ENCODE measurements at places on chromosomes 13 and 19.

- DNase-seq, result no peak
Observed at GRCh38 chr13:62337109-62337880, 921.6 kb upstream of the PCDH20 start.

GRCh38 chr13:51760592-51760991 lies 43.4 kb downstream of the DHRS12 start:
- DNase-seq, result no peak

GRCh38 chr13:24199016-24199415 lies 38.5 kb downstream of the SPATA13 start:
- DNase-seq, result no peak

GRCh38 chr13:93751117-93751516 lies 524.5 kb downstream of the GPC6 start:
- no peak for DNase-seq

DNA sequence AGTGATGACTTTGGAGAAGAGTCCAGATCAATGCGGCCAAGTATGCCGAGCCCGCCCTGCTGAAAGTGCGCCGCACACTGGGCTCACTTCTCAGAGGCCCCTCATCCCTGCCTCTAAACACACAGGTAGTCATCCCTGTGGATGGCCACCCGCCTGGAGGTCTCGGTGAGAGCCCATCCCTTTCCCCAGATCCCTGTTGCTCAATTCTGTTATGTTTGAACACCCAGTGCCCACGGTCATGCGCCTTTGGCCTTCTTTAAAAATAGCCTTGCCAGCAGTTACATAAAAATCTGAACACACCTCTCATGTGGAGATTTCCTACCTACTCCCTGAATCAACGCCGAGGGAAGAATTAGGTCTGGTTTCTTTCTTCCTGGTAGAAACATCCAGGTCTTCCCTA lies 11.9 kb downstream of the ELAVL1 start:
- DNase-seq, result no peak

GRCh38 chr13:26961890-26962615 lies 201.5 kb upstream of the GPR12 start:
- DNase-seq, result no peak

DNA sequence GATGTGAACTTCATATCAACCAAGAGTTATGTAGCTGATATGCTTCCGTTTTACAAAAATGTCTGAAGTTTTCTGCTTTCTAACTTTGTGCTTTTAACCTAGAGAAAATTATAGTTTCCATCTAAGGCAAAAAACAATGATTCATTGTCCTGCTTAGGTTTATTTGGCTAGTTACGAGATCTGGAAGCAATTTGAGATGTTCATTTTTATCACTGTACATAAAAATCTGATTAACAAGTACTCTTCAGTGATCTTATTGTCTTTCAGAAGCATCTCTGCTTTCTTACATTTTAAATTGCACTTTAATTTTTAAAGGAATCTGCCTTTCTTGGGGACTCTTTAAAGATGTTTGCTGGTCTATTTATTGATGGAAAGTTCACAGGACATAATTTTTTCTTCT lies 188.1 kb downstream of the RFC3 start:
- DNase-seq, result no peak

GRCh38 chr19:4816202-4816949 lies 15.1 kb downstream of the TICAM1 start:
- DNase-seq, result no peak

- DNase-seq, result no peak
Observed at GRCh38 chr19:1286487-1287353, 1.0 kb downstream of the EFNA2 start.

GRCh38 chr19:9531933-9532332 lies 6.5 kb downstream of the ZNF426 start:
- no peak for DNase-seq

GRCh38 chr19:42075364-42075615 lies 676 bp upstream of the ZNF574 start:
- DNase-seq, result no peak

DNA sequence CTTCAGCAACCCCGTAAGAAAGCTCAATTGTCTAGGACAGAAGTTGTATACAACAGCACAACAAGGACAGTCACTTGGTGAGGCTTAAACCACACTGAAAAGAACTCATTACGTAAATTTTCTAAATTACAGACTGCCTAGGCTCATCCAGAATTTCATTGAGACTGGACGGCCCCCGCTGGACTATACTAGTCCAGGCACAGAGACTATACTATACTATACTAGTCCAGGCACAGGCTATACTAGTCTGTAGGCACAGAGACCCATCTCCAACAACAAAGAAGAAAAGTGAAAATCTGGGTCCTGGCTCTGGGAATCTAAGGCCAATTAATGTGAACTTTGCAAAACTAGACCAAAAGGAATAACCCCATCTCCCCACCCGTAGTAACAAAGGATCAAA lies 700 bp downstream of the ZNF816 start:
- DNase-seq, result no peak

DNA sequence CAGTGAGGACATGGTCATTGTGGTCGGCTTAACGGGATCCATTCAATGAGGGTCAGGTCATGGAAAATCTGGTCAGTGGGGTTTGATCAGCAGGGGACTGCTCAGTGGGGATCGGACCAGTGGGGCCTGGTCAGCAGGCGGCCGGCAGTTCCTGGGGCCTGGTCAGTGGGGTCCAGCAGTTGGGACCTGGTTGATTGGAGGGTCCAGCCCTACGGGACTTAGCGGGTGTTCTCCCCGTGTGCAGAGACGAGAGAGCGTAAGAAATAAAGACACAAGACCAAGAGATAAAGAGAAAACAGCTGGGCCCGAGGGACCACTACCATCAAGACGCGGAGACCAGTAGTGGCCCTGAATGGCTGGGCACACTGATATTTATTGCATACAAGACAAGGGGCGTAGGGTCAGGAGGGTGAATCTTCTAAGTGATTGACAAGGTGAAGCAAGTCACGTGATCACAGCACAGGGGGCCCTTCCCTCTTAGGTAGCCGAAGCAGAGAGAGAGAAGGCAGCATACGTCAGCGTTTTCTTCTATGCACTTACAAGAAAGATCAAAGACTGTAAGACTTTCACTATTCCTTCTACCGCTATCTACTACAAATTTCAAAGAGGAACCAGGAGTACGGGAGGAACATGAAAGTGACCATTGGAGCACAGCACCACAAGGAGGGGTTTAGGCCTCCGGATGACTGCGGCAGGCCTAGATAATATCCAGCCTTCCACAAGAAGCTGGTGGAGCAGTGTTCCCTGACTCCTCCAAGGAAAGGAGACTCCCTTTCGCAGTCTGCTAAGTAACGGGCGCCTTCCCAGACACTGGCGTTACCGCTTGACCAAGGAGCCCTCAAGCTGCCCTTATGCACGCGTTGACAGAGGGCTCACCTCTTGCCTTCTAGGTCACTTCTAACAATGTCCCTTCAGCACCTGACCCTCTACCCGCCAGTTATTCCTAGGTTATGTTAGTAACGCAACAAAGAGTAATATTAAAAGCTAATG lies 62.1 kb upstream of the TPM4 start:
- no peak for DNase-seq

DNA sequence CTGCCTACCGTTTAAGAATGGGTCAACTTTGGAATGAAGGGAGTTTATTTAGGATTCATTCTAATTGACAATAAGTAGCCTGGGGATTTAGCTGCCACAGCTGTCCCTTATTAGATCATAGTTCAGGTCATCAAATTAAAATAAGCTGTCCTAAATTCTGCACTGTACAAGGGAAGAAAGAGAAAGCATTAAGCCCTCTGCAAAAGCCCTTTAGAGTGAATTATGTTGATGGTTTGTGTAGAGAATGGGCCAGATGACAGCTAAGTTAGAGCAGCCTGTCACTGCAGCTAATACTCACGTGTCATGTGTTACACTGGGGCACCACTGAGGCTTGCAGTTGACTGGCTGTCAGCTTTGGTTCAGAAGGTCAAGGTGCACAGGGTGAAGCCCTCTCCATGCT lies 737.1 kb upstream of the SLC10A2 start:
- DNase-seq, result no peak

GRCh38 chr13:99972190-99972731 lies 694 bp upstream of the ZIC5 start:
- no peak for DNase-seq

DNA sequence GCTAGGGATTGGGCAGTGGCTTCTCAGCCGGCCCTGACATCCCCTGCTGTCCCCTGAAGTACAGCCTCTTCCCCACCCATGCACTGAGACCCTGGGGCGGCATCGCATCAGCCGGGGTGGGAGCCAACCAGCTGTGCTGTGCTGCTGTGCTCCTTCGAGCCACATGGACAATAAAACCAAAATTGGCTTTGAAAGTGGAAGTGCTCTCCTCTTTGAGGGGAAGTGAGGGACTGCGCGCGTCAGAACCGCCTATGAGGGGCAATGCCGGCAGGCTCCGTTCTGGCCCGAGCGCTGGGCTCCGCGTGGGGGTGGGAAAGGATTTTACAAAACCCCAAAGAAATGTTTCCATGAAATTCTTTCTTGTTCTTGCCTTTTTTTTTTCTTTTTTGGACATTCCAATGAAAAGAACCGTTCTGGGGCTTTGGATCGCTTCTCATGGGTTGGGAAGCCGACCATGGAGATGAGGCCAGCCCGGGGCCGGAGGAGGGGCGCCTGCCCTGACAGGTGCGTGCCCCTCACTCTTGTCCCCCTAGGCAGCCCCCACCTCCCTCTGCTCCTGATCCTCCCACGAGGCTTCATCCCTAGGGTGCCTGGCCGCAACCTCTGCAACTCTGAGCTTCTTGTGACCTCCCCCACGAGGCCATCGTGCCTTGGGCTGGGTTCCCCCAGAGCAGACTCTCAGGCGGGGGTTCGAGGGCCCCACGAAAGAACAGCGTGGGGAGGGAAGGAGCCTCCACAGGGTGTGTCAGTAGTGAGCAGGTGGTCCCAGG lies 22.6 kb downstream of the KLHL26 start:
- no peak for DNase-seq

DNA sequence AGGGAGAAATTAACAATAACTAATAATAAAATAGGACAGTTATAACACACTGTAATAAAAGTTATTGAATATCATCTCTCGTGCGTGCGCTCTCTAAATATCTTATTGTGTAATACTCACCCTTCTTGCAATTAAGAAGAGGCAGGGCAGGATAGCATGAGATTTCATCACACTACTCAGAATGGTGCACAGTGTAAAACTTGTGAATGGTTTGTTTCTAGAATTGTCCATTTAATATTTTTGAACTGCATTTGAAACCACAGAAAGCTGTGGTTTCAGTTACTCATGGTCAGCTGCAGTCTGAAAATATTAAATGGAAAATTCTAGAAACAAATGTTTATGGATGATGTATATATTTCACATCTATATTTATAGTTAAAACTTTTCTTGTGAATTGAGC lies 161.1 kb downstream of the DCT start:
- DNase-seq, result no peak

GRCh38 chr13:98978280-98978679 lies 416 bp upstream of the DOCK9 start:
- DNase-seq, result no peak

- no peak for DNase-seq
Observed at GRCh38 chr13:79973533-79973963, 367.4 kb downstream of the SPRY2 start.

DNA sequence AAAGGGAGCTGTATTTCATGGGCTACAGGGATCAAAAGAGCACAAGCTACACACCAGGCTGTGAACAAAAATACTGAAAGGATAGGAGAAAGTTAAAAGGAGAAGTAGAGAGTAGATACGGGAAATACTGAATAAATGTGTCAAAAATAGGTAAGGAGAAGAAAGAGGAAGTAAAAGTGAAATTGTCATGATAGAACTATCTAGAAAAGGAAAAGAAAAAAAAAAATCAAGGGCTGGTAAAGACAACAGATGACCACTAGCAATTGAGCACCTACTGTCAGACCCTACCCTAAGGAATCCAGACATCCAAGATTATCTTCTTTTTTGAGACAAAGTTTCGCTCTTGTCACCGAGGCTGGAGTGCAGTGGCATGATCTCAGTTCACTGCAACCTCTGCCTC lies 4.8 kb downstream of the RUBCNL start:
- DNase-seq, result no peak

- DNase-seq, result no peak
Observed at GRCh38 chr19:28245937-28246336, 967.0 kb downstream of the UQCRFS1 start.

- DNase-seq, result no peak
Observed at GRCh38 chr13:26325876-26326275, 71.9 kb downstream of the CDK8 start.

GRCh38 chr13:44765001-44765471 lies 188.9 kb upstream of the TSC22D1 start:
- no peak for DNase-seq

DNA sequence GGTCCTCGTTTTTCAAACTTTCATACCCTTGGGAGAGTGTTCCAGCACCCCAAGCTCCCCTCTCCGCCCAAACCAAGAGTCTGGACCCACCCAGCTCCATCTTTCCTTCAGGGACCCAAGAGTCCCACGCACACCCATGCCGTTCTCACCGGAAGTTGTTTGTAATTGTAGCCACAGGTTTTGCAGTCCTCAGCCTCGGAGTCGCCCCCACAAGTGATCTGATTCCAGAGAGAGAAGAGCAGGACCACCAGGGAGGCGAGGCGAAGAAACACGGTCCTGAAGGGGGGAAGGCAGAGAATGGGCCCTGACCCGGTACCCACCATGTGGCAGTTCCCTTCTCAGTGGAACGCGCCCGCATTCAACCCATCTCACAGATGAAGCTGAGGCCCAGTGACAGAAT lies 3.4 kb upstream of the LENG1 start:
- no peak for DNase-seq

DNA sequence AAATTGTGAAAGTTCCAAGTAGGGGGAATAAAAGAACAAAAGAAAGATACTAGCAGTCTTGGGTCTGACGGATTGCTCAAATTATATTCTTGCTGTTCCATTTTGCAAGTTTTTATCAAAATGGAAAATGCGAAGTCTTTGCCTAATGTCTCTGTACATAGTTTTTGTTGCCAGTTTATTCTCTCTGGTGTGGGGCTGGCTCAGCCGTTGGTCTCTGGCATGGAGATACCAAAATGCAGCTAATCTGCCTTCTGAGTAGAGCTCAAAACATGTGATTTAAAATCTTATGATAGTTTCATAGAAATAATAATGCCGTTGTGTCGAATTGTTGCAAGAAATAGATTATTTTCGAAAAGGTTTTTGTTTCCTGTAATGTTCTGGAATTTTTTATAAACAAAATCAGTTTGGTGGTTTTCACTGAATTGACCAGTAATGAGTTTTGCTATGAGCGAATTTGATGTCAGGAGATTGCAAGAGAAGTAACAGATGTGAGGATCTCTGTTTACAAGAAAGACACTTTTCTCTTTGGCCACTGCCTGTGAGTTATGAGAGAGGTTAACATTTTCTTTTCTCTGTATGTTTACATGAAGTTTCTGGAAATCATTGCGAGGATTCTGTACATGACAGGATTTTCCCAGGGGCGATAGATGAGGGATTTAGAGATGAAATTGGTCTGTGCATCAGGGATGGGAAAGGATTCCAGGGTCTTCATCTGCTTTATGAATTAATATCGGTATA lies 147.0 kb downstream of the DCT start:
- no peak for DNase-seq
